ENCODE measurements at places on chromosomes 11 and 22.

GRCh38 chr11:123494195-123495050 lies 64.4 kb downstream of the GRAMD1B start:
- H3K27me3 ChIP-seq = no peaks in the 10 kb centered on the region
- H3K4me1 ChIP-seq = no peaks in the 10 kb centered on the region
- DNase-seq = no peak

DNA sequence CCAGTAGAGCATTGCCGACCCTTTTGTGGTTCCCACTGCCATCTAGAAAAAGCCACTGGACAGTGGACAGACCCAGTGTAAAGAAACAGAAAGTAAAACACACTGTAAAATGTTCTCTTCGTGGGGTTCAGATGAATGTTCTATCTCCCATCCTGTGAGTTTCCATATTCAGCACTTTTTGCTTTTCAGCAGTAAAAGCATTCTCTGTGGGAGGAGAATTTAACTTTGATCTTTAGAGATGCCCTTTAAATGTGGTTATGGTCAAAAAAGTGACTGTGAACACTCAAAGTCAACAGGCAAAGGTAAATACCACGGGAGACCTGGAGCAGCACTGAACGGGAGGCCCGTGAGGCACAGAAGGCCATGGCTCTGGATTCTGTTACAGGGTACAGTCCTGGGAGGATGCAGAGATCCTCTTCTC lies 53.9 kb downstream of the FLI1 start:
- H3K36me3 ChIP-seq = no peaks in the 10 kb centered on the region
- no peak overlapping the region for H3K27ac ChIP-seq
- H3K27me3 ChIP-seq = no peaks in the 10 kb centered on the region

DNA sequence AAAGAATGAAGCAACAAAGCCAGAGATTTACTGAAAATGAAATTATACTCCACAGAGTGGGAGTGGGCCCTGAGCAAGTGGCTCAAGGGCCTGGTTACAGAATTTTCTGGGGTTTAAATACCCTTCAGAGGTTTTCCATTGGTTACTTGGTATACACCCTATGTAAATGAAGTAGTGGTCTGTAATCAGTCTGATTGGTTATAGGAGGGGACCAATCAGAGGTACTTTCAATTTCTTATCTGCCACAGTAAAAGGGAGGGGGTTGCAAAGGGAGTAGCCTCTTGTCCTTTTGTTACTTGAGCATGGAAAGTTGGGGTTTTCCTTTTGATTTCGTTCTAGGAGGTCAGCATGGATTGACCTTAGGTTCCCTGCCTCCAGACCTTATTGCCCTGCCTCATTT lies 63.5 kb downstream of the ATM start:
- no peak for DNase-seq
- H3K27me3 ChIP-seq = no peaks in the 10 kb centered on the region

GRCh38 chr11:122812638-122813037 lies 25.7 kb upstream of the CRTAM start:
- H3K4me3 ChIP-seq = no peak overlapping the region
- no peaks in the 10 kb centered on the region for H3K4me1 ChIP-seq
- no peaks in the 10 kb centered on the region for H3K36me3 ChIP-seq
- no peaks in the 10 kb centered on the region for H3K27me3 ChIP-seq
- no peak for DNase-seq

- peaks cover 10% of the 10 kb centered on the region for H3K27me3 ChIP-seq
- H3K4me3 ChIP-seq = no peak overlapping the region
- DNase-seq = no peak
Measured at GRCh38 chr11:45577752-45578151, 87.7 kb downstream of the CHST1 start.

- DNase-seq = peak; percentile 85
- H3K36me3 ChIP-seq = no peaks in the 10 kb centered on the region
- peaks cover 4% of the 10 kb centered on the region for H3K4me1 ChIP-seq
Measured at GRCh38 chr22:41699264-41700107, at the start of gene MEI1. TSS of gene MEI1 (plus strand) at chr22:41699503. CDS start at chr22:41699539, 36 bp downstream.
